ENCODE measurements at places on chromosomes 4 and X.
A peak's percentile ranks its signal among the peaks of the same experiment; 100 is the strongest.

DNA sequence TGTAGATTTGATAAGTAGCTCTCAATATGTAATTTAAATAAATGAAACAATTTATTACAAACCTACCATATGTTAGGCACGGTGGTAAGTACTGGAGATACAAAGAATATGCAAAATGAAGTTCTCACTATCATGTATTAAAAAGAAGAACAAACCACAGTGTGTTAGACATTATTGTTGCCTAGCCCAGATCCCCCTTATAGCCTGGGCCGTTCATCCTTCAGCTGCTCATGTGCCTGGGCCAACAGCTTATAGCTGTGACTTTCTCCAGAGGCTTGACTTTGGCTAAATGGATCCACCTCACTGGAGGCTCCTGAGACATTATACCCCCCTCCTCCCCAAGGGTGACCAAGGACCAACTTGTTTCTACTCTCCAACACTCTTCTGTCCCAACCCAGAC, 29.8 kb upstream of the CCNG2 start:
- DNase-seq, result no peak

GRCh38 chrX:37854748-37855147, 7.4 kb upstream of the DYNLT3 start:
- no peak for DNase-seq

GRCh38 chr4:169881769-169882168, 124.0 kb upstream of the HPF1 start:
- no peak for DNase-seq

GRCh38 chrX:103488332-103488731, 31.0 kb downstream of the RAB40A start:
- no peak for DNase-seq

DNA sequence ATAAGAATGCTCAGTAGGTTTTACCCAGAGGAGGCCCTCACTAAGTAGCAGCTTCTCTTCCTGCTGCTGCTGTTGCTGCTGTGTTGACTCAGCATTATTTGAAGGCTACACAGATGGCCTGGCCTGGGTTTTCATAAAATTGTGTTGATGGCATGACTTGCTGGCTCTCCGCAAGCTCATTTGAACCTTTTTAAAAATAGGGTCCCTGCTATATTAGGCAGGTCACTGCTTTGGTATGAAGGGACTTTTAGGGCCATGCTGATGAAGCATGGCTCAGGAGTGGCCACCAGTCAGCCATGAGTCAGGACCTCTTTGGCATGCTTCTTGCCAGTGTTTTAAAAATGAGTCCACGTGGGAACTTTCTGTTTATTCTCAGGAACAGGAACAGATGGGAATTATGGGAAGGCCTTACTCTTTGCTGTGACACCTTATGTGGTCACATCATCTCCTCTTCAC, 128.7 kb downstream of the MID1IP1 start:
- DNase-seq, result no peak

DNA sequence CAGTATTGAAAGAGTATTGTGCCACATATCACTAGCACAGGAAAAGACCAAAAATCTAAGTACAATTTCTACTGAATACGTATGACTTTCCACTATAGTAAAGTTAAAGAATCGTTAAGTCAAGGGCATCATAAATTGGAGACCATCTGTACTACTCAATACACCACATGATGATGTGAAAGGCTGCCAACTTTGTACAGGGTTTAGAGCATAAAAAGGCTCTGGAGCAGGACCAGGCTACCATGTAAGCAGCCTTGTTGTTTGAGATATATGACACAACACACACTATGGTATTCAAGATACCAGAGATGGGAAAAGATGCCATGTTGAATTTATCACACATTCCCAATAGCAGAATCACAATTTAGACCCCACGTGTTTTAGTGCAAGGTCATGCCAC, 294.9 kb upstream of the TRPC5 start:
- DNase-seq, result no peak

GRCh38 chr4:74549936-74550335, 105.0 kb downstream of the AREG start:
- no peak for DNase-seq

DNA sequence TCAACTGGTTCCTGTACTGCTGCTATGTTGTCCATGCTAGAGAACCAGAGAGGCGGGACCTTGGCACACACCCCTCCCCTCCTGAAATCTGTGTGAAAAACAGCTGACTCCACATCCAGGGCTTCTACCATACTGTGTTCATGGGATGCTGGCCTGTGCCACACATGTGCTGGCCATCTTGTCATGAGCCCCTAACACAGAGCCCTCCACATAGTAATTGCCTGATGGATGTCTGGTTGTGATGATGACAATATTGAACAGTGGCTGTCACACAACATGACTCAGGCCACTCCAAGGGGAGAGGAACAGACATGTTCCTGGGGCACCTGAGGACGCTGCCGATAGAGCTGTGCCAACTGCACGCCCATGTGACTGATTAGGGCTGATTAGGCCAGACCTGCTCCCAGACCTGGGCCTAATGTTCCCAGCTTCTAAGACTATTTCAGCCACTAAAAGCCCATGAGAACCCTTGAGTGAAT, 13.1 kb downstream of the SLC25A5 start:
- DNase-seq, result no peak

DNA sequence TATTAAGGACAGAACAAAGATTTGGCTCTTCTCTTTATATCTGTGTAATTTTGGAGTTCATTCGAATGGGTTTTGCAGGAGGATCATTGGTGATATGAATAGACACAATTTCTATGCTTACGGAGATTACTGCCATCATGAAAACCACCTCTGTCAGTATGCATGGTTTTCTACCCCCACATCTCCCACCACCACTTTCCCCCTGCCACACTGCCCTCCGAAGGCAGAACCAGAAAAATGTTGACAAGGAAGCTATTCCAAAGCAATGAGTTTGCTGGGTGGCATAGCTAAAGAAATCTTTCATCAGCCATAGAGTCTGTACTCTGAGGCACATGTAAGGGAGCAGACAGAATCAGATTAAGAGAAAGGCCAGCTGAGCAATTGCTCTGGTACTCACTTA, 567.3 kb upstream of the ACTRT1 start:
- no peak for DNase-seq

- no peak for DNase-seq
Observed at GRCh38 chrX:134716620-134717012, 58.3 kb upstream of the PLAC1 start.

- no peak for DNase-seq
Observed at GRCh38 chr4:17189401-17189720, 290.9 kb upstream of the LDB2 start.

- no peak for DNase-seq
Observed at GRCh38 chrX:78493180-78493579, 165.8 kb upstream of the CYSLTR1 start.

GRCh38 chr4:3305610-3306371, 13.0 kb downstream of the RGS12 start:
- peak; percentile 50 for DNase-seq

GRCh38 chr4:145904413-145905177, 34.0 kb downstream of the ZNF827 start:
- no peak for DNase-seq

- DNase-seq, result no peak
Observed at GRCh38 chr4:37014584-37014983, 230.0 kb upstream of the NWD2 start.

DNA sequence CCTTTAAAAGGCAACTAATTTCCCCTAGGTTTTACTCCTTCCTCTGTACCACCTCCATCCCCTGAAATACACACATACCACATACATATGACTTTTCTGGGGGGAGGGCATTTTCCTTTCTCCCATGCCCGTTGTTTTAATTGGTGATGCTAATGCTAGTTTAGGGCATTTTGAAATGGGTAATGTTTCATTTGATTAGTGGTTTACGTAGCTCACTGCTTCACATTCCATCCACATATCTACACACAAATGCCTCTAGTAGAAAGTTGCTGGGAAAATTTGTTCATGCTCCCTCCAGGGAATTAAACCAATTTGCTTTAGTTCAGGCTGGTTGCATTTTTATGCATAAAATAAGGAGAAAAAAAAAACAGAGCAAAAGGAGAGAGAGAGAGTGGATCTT, 231.2 kb downstream of the FRAS1 start:
- DNase-seq, result no peak

DNA sequence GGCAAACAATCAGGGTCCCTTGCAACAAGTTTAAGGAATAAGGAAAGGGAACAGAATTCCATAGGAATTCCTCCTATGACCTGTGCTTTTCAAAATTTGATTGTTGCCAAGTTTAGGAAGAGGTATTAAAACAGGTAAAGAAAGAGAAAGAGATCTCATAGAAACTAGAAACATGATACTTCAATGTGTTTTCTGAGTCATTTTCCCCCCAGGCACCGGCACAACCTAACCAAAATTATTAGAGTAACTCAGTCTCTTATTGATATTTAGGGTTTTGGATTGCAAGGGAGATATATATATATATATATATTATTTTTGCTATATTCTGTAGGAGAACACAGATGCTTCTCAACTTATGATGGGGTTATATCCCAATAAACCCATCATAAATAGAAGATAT, 278.0 kb upstream of the DKK2 start:
- no peak for DNase-seq

GRCh38 chr4:157509341-157509740, 288.8 kb downstream of the GRIA2 start:
- no peak for DNase-seq

GRCh38 chr4:82797040-82797404, 1.6 kb downstream of the SCD5 start:
- no peak for DNase-seq

GRCh38 chr4:122912810-122913575, 9.4 kb downstream of the NUDT6 start:
- DNase-seq, result no peak

- DNase-seq, result no peak
Observed at GRCh38 chr4:1417522-1418390, 11.5 kb upstream of the NKX1-1 start.

DNA sequence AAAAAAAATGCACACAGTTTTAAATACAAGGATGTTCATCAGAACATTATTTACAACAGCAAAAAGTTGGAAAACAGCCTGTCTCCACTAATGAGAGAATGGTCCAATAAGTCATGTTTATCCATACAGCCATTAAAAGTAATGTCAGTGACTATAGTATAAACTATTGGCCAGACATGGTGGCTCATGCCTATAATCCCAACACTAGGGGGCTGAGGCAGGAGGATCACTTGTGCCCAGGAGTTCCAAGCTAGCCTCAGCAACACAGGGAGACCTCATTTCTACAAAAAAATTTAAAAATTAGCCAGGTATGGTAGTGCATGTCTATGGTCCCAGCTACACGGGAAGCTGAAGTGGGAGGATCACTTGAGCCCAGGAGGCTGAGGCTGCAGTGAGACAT, 48.1 kb upstream of the IL13RA1 start:
- DNase-seq, result no peak

DNA sequence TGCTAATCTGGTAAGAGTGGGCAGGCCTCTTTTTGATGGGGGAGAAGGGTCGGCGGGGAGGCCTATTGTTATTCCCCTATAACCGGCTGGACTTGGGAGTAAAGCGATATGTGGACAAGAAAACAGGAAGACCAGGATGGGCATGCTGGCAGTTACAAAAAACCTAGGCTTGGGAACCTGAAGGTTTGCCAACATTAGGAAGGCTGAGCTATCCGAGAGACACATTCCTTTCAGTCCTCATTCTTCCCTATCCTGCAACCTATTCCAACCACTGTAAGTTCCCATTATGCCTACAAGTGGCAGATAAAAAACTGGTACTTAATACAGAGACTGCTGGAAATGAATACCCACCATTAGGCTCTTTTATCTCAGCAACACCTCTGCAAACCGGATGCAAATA, 32.4 kb upstream of the CT47C1 start:
- no peak for DNase-seq

GRCh38 chrX:1507511-1508463, 29.2 kb downstream of the P2RY8 start:
- DNase-seq, result no peak

DNA sequence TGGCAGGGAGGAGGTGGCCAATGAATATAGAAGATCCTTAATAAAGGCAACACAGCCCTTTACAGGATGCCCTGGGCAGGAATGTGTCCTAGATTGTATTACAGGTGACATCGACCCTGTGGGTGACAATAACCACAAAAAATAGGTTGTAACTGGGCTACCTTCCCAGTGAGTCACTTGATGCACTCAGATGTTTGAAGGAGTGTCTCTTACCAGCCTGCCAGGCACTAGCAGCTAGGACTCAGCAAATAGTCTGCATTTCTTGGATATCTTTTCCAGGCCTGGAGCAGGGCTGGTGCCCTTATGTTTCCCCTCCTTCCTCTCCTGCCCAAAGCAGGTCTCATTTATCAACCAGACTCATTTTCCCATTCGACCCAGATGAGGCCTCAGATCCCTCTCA, 50.9 kb upstream of the TMEM164 start:
- DNase-seq, result no peak

GRCh38 chr4:100042711-100043110, 92.6 kb upstream of the H2AZ1 start:
- no peak for DNase-seq

DNA sequence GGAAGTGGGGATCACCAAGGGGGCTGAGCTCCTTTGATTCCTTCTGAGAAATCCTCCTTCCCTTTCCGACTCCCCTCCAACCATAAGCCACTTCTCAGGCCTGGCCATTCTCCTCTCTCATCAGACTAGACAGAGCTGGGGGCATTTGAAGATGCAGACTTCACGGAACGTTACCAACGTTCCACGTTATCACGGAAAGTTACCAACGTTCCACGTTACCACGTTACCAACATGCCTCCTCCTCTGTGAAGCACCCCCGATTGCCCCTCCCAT, 85.4 kb upstream of the WWC2 start:
- DNase-seq, result no peak

GRCh38 chr4:40833212-40833611, 83.5 kb downstream of the NSUN7 start:
- DNase-seq, result no peak

DNA sequence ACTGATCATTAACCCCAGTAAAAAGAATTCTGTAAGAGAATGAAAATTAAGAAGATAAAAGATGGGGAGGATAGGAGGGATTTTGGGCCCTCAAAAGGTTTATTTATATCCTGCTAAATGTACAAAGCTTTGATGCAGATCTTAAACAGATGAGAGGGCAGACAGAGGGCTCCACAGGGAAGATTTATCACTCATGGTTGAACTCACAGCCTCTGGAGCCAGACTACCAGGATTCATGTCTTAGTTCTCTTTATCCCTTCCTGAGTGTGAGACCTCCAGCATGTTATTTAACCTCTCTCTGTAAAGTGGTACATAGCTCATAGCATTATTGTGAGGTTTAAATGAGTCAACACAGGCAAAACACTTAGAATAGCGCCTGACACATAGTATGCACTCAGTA, 74.4 kb downstream of the SOWAHB start:
- DNase-seq, result no peak

GRCh38 chr4:87971866-87972265, 3.6 kb upstream of the SPP1 start:
- no peak for DNase-seq

DNA sequence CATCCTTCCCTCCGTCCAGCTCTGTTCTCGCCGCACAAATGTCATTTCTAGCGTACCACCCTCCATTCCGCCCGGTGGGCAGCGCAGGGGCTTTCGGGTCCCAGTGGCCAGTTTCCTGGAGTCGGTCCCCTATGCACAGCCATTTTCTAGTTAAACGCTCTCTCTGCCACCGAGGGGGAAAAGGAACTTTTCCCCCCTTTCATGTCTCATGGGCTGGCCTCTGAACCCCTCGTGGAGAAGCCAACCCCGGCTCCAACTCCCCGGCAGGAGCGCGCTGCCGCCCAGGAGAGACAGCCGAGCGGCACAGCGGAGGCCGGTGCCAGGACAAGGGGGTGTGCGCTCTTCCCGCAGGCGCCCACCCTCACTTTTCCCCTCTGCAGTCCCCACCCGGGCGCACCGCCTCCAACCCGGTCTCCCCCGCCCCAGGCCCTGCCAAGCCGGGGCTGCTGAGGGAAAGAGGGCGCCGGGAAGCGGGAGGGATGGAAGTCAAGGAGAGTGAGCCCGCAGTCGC, 662 bp downstream of the APBB2 start:
- no peak for DNase-seq

Data from nucleus accumbens (tissue), 56 donors.